Activated gamma-delta T cell (primary cell): ENCODE measurements at places on chromosomes 3 and 15.

DNA sequence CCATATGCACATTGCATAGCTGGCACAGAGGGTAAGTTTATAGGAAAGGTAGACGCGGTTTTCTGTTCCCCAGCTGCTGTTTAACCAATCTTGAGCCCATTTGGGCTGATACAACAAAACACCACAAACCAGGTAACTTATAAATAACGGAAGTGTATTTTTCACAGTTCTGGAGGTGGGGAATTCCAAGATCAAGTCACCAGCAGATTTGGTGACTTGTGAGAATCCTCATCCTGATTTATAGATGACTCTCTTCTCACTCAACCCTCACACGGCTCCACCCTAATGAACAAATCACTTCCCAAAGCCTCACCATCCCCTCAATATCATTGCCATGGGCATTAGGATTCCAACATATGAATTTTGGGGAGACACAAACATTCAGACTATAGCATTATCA lies 694.4 kb upstream of the NR2F2 start:
- no peak for DNase-seq

DNA sequence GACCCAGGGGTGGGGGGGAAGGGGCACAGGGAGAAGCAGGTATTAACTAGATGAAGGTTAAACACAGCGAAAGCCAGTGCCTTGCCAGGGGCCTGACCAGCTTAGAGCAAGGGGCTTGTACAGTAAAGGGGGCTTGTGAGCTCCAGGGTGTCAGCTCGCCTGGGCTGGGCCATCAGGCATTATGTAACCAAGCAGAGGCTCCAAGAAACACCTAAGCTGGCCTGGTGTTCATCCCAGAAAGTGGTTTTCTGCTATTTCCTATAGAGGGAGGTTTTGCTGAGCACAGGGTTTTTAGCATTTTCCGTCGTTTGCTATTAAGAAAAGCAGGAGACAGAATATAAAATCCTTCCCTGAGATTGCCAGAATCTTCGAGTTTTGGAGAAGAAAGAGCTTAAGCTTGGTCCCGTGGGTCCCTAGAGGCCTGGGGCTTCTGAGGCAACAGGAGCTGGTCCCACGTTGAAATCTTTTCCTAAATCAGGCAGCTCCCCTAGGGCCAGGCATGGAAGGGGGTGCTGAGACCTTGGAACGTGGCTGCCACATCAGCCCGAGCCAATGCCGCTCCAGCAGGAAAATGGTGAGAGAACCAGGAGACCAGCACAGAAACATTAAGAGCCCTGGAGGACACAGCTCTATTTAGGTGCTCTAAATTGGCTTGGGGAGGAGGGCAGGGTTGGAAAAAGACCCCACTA lies 71.4 kb downstream of the ISG20 start:
- no peak for DNase-seq

DNA sequence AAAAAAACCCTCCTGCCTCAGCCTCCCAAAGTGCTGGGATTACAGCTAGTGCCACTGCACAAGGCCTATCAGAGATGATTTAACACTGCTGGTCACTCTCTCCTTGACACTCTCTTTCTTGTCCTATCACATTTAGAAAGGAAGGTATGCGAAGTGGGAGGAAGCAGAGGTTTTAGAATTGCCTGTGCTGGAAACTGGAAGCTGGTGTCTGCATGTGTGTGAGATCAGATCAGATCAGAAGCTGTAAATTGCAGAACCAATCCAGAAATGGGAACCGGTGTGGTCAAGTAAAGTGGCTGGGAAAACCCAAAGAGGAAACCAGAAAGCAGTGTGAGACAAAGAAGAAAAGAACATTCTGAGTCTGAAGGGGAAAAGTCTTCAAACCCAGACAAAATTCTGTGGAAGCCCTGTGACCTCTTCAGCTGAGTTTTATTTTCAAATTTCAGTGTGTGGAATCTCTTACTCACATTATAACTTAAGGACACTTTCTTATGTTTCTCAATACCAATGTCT lies 2.8 kb downstream of the EFHB start:
- DNase-seq, result no peak

DNA sequence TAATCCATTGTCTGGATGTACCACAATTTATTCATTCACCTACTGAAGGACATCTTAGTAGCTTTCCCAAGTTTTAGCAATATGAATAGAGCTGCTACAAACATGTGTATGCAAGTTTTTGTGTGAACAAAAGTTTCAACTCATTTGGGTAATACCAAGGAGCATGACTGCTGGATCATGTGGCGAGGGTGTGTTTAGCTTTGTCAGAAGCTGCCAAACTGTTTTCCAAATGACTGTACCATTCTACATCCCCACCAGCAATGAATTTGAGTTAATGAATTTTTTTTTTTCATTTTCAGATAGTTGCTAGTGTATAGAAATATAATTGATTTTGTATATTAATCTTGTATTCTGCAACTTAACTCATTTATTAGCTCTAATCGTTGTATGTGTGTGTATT lies 20.0 kb upstream of the ELP6 start:
- DNase-seq, result no peak

DNA sequence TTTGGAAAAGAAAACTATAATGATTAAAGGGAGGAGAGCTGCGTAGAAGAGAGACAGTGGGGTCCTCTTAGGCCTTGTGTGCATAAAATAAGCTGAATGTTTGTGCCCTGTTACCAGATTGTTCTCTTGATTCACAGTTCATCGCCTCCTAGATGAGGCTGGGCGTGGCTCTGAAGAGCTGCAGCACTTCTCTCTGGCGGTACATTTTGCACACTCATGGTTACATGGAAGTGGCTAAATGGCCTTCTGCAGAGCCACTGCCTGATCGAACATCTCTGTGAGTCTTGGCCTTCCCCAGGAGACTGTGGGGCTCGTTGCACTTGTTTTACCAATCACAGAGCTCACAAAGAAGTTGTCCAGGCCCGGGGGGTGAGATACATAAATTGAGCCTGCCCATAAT lies 208.8 kb downstream of the GABRG3 start:
- no peak for DNase-seq

DNA sequence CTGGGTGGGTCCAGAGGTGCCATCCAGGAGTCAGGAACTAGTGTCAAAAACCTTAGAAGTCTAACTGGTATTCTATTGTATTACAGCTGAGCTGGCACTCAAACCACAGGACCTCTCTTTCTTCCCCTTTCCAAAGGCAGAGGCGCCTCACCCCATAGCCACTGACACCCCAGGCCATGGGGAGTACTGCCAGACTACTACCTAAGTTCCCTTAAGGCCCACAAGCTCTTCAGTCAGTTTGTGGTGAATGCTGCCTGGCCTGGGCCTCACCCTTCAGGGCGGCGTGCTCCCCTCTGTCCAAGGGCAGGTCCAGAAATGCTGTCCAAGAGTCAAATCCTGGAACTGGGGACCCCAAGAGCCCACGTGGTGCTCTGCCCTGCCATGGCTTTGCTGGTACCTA lies 43.0 kb upstream of the FGF7 start:
- DNase-seq, result no peak

- DNase-seq, result no peak
Measured at GRCh38 chr3:81816473-81817250, 55.2 kb upstream of the GBE1 start.

- no peak for DNase-seq
Measured at GRCh38 chr15:30974112-30974511, 17.3 kb downstream of the MTMR10 start.
